HT-29 (cell line): ENCODE measurements at places on chromosomes 7 and 10. TPM values are rescaled to one million over a fixed set of nuclear protein-coding genes. Genes with fewer than 3 reads are reported as not detected.

GRCh38 chr7:94701555-94701973, 45.6 kb upstream of the SGCE start:
- no peak for DNase-seq

The BTBD16 gene
- 4.0 and 4.7 TPM in 2 replicates for total RNA-seq

The MINPP1 gene
- total RNA-seq, result 20.2 and 22.5 TPM in 2 replicates

- no peak for DNase-seq
Measured at GRCh38 chr7:149882248-149883047, 8.7 kb downstream of the ATP6V0E2 start.

The CYP2E1 gene
- total RNA-seq, result not detected in 2 replicates

- DNase-seq, result no peak
Measured at GRCh38 chr7:111593343-111593742, 31.1 kb upstream of the IMMP2L start.

- no peak for DNase-seq
Measured at GRCh38 chr10:44439239-44439957, 54.5 kb upstream of the CXCL12 start.

- DNase-seq, result no peak
Measured at GRCh38 chr7:152382244-152382643, 53.6 kb downstream of the KMT2C start.

DNA sequence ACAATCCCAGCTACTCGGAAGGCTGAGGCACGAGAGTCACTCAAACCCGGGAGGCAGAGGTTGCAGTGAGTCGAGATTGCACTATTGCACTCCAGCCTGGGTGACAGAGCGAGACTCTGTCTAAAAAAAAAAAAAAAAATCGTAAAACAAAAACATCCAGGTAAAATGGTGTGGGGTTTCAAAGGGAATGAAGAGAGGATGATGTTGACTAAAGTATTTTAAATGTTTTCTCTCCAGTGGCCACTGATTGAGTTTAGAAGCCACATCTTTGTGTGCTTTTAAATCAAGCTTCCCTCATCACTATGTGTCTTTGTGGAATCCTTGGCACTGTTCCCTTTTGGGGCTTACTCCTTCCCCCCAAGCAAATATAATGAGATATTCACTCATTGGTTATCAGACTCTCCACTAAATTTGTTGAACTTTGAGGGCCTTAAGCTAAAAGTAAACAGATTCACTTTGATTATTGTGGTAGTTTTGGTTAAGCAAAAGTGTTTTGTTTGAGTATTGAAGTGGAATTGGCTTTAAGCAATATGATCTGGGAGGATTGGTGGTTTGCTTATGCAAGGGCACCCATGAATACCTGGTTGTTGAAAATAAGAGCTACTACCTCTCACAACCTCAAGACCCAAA, 162.9 kb downstream of the CDK14 start:
- DNase-seq, result no peak

DNA sequence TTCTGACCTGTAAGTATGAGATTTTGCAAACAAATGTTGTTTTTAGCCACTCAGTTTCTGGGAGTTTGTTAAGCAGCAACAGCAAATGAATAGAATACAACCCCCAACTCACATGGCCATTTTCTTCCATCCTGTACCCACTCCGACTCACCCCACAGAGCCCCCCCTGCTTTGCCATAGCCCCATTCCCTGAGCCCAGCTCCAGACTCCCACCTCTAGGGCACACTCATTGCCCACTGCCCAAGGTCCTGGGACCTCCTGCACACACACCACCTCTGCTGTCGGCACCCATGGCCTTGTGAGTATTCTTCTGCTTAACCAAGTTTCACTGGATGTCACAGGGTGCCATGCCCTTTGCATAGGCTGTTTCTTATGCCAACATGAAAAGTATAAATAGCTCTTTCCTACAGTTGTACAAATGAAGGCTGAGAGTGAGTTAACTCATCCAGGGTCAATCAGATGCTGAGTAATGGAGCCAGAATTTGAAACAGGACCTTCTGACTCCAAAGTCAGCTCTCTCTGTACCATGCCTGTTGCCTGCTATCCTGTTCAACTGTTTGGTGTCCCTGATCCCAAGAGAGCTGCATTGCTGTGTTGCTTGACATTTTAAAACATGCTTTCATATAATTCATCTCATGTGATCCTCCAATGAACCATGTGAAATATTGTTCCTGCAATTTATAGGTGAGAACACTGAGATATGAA, 367.8 kb upstream of the ZMIZ1 start:
- no peak for DNase-seq

DNA sequence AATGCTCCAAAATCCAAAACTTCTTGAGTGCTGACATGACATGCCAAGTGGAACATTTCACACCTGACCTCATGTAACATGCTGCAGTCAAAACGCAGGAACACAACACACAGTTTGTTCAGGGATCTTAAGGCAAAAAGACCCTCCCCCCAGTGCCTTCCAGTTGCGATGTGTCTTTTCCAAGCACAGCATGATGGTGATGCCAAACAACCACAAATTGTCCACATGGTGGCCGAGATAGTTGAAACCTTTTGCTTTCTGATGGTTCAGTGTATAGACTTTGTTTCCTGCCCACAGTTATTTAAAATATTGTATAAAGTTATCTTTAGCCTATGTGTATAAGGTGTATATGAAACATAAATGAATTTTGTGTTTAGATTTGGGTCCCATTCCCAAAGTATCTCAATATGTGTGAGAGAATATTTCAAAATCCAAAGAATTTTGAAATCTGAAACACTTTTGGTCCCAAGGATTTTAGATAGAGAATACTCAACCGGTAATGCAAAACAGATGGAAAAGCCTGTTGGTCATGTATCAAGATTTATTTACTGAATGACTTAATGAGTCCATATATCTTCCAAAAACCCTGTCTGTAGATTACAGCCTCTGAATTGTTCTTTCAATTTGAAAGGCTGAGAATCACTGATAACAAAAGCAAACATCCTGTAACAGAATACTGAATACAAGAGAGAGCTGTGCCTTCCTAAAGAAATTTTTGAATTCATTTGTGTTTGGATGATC, 93.4 kb upstream of the OIT3 start:
- DNase-seq, result no peak

DNA sequence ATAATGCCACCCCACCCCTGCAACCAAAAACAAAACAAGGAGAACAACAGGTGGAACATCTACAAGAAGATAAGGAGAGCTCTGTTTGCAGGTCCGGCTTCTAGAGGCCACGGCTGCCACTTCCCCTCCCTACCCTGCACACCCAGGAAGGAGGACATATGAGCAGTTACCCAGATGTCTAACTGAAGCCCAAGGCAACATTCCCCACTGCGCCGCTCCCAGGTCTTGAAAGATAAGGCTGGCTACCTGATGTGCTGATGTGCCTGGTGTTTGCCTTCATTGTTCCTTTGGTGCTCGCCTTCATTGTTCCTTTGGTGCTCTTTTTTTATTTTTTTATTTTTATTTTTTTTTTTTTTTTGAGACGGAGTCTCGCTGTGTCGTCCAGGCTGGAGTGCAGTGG, 21.0 kb downstream of the HPS6 start:
- no peak for DNase-seq

- DNase-seq, result no peak
Measured at GRCh38 chr10:68032113-68032512, 43.0 kb downstream of the HERC4 start.

DNA sequence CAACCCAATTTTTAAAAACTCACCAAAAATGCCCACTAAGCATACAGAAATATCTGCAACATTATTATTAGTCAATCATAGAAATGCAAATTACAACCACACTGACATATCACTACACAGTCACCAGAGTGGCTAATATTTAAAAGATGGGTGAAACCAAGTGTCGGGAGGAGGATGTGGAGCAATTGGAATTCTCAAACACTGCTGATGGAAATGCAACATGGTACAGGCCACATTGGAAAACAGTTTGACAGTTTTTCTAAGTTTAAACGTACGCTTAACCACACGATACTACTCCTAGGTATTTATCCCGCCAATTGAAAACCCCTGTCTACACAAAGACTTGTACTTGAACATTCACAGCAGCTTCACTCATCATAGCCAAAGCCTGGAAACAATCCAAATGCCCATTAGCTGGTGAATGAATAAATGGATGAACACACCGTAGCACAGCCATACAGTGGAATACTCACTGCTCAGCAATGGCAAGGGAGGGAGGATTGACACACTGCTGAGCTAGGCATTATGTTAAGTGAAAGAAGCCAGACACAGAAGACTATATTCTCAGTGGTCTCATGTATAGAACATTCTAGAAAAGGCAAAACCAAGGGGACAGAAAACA, 16.3 kb downstream of the GCK start:
- DNase-seq, result no peak

GRCh38 chr10:76282061-76283025, 850.9 kb downstream of the LRMDA start:
- DNase-seq, result peak; percentile 18

- no peak for DNase-seq
Measured at GRCh38 chr10:92126100-92126650, 164.7 kb downstream of the CPEB3 start.

DNA sequence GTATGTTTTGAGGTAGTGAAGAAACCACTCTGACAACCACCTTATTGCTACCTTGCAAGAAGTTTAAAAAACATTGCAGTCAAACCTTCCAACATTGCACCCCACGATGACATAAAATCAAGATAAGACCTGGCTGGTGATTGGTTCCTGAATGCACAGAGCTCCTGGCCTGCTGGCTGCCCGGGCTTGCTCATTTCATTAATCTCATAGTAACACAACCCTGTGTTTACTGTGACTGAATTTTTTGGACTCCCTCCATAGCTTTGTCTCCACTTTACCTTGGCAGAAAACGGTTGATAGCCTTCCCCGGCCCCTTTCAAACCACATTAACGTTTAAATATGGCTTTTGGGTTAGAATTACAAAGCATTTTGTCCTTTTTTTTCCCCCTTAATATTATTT, 27.5 kb downstream of the VWA2 start:
- no peak for DNase-seq

The C10orf62 gene
- not detected in 2 replicates for total RNA-seq

The CFAP46 gene
- total RNA-seq, result not detected in 2 replicates

DNA sequence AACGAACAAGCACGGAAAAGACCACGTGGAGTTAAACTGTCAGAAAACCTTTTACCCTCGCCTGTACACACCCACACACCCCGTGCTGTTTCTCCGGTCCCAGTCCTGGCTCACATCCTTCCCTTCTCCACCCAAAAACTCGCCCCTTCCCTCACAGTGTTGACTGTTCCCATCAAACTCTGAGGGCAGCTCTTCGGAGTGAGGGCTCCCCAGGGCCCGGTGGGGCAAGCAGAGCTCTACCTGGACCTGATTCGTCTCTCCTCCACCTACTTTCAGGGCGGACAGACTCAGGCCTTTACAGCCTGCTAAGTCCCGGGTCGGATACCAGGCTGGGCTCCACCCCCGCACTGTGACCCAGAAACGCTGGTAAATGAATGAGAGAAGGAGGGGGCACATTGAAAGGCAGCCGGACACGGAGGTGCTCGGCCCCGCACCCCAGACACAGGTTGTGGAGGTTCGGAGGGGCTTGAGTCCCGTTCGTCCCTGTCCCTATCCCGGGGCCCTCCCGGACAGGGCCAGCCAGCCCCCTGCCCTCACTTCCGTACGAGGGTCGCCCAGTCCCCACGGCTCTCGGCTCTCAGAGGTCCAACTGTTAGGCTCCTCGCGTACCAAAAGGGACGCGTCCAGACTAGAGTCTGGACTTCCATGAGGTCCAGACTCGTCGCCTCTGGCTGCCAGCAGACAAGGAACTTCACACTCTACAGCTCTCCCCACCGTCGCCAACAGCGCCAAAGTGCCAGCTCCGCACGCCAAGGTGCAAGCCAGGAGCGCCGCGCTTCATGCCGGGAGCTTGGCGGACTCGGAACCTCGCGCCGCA, 31.7 kb upstream of the ASL start:
- DNase-seq, result peak; percentile 85

DNA sequence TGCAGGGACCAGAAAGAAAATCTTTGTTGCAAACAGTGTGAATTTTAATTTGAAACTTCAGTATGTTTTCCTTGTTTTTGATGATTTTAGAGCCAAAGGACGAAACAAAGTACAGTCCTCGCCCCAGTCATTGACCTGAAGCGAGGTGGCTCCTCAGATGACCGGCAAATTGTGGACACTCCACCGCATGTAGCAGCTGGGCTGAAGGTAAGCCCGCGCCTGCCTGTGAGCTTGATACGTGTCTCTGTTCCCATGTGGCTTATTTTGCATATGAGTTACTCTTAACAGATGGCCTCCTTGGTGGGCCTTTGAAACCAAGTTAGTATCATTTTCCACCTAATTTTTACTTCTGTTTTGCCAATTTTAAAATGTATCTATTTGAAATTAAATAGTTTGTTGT, 12.3 kb downstream of the RBM17 start:
- no peak for DNase-seq

- peak; percentile 52 for DNase-seq
Measured at GRCh38 chr7:7051206-7051877, 131.0 kb upstream of the C1GALT1 start.

The AMPH gene
- not detected in 2 replicates for total RNA-seq

DNA sequence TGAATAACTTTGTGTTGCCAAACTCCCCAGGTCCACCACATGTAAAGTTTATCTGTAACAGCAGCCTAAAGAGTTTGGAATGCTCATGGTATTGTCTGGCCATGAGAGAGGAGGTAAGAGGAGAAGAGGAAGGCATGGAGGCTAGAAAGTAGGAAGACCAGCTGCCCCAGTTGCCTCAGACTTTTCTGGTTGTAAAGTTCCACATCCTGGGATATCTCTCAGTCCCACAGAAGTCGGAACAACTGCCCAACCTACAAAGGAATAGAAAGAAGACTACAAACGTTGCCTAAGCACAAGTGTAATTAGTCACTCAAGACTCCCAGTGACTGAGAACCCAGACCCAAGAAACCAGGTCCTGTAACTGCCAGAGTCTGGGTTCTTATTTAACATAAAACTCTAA, 47.3 kb downstream of the CREB3L2 start:
- DNase-seq, result no peak

The TMEM26 gene
- total RNA-seq, result not detected in 2 replicates

- no peak for DNase-seq
Measured at GRCh38 chr10:110868981-110869380, 2.7 kb upstream of the PDCD4 start.

The LRIT2 gene
- total RNA-seq, result not detected in 2 replicates

DNA sequence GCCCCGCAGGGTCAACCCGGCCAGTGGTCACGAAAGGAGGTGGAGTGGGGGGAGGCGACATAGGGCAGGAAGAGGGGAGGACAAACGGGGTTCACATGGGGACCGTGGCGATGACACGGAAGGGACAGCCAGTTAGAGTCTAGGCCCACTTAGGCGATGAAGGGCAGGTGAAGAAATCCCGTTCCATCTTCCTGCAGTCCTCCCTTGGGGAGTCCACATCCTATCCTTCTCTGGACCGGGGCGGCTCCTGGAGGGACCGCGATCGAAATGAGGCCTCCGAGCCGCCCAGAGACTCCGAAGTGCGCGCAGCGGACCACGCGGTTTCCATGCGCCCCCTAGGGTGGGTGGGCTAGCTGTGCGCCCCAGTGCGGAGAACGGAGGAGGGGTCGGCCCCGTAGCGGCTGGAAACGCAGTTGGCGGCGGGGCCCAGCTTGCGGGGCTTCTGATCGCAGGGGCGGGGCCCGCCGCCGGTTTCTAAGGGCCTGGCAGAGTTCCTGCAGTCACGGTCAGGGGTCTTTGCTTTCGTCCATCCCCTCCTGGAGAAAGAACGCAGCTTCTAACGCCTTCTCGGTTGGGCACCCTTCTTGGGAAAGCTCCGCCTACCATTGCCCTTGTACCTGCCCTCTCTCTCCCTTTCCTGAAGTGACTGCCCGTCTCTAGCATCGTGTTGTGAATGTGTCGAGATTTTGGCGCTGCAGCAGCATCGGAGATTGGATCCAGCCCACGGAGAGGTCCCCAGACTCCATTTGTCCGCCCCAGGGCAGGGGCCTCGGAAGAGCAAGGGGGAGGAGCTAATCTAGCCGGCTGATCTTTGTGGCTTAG, 17.9 kb upstream of the TMEM225B start:
- DNase-seq, result no peak

The RBM20 gene
- total RNA-seq, result 0.13 TPM in 1 of 2 replicates, not detected in the other

- DNase-seq, result no peak
Measured at GRCh38 chr10:85362401-85362800, 1004.2 kb downstream of the GRID1 start.

The SUMF2 gene
- total RNA-seq, result 142 and 147 TPM in 2 replicates
